ENCODE measurements at places on chromosomes 4 and X.
A peak's percentile ranks its signal among the peaks of the same experiment; 100 is the strongest.

DNA sequence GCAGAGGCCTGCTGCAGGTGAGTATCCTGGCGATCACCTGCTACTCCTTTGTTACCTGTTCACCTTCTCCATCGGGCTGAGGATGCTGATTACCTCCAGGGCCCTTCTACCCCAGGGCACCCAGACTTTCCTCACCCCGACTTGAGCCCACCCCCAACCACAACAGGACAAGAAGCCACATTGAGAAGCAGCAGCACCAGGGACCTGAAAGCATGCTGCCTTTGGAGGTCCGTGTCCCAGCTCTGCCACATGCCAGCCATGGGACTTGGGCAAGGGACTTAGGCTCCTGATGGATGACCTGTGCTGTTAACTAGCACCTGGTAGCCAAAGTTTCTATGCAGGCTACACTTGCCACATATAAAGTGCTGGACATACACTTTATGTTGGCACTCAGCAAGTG is 89.7 kb downstream of the CPZ start:
- no peak for DNase-seq

GRCh38 chr4:47929682-47930201 is 15.4 kb upstream of the NFXL1 start:
- DNase-seq: no peak

GRCh38 chr4:83075311-83076095 is 39.0 kb downstream of the PLAC8 start:
- DNase-seq: no peak

- DNase-seq: no peak
Measured at GRCh38 chr4:94548571-94548970, 96.8 kb downstream of the PDLIM5 start.

- DNase-seq: no peak
Measured at GRCh38 chr4:41587286-41587685, 49.3 kb downstream of the LIMCH1 start.

GRCh38 chrX:34238896-34239295 is 106.8 kb upstream of the FAM47A start:
- DNase-seq: no peak

GRCh38 chrX:66050140-66050569 is 10.3 kb upstream of the VSIG4 start:
- DNase-seq: no peak

GRCh38 chr4:15161439-15161838 is 159.2 kb downstream of the CPEB2 start:
- no peak for DNase-seq

DNA sequence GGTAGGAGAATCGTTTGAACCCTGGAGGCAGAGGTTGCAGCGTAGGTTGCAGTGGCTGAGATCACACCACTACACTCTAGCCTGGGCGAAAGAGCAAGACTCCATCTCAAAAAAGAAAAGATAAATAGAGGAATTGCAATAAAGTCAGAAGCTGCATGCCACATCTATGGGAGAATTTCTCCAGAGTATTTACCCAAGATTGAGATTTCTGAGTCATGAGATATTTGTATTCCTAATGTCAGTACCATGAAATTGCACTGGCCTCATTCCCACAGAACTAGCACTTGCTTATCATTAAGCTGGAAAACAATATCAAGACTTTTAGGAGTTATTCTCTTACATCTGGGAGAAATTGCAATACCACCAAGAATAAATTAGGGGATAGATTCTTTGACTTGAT is 37.4 kb downstream of the ASIC5 start:
- DNase-seq: no peak

GRCh38 chrX:135194684-135195083 is 23.5 kb upstream of the CT55 start:
- DNase-seq: no peak

DNA sequence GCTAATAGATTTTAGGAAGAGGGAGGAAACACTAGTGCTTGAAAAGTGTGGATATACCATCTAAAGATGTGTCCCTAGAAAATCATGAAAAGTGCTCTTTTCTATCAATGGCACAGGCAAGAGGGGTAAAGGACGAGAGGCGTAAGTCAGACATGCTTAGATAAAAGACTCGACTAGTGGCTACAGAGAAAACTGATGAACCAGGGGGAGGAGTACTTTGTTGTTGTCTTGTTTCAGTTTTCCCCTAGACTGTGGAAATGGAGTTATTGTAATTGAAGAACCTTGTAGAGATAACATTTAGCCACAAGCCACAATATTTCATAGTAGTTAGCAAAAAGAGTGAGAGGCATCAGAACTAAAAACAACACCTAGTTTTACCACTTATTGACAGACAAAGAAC is 21.4 kb downstream of the GALNTL6 start:
- no peak for DNase-seq

DNA sequence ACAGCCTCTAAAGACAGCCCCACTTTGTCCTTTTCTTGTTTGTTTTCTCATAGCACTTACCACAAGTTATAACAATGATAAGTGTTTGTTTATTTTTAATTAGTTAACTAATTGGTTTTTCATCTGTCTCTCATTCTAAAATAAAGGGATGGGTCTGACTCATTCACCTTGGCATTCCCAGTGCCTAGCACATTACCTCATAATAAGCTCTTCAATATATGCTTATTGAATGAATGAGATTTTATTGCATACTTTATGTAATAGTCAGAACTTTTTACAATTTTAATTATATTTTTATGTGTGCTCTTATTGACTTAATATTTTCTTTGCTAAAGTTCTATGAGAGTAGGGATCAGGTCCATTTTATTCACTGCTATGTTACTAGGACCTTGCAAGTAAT is 22.8 kb upstream of the PRKG2 start:
- no peak for DNase-seq

- DNase-seq: no peak
Measured at GRCh38 chr4:176453079-176453478, 133.3 kb downstream of the SPCS3 start.

- peak; percentile 71 for DNase-seq
Measured at GRCh38 chr4:108036213-108036612, 46.5 kb downstream of the HADH start.

- DNase-seq: peak; percentile 63
Measured at GRCh38 chrX:154398668-154399526, 720 bp downstream of the RPL10 start.

DNA sequence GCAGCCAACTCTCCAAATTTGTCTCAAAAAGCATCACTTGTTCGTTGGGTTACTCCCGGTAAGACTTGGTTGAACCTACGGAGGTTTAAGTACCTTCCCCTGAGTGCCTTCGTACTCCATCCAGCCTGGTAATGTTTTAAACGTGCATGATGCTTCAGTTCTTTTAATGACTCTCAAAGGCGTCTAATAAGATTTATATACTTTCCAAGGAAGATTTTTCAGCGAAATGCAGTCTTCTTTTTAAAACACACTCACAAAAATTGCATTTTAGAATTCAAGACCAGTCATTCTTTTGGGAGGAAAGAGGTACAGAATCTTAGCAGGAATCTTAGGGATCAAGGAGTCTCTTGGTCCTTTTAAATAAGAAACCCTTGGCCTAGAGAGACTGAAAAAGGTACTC is 430 bp upstream of the TRPC3 start:
- no peak for DNase-seq

DNA sequence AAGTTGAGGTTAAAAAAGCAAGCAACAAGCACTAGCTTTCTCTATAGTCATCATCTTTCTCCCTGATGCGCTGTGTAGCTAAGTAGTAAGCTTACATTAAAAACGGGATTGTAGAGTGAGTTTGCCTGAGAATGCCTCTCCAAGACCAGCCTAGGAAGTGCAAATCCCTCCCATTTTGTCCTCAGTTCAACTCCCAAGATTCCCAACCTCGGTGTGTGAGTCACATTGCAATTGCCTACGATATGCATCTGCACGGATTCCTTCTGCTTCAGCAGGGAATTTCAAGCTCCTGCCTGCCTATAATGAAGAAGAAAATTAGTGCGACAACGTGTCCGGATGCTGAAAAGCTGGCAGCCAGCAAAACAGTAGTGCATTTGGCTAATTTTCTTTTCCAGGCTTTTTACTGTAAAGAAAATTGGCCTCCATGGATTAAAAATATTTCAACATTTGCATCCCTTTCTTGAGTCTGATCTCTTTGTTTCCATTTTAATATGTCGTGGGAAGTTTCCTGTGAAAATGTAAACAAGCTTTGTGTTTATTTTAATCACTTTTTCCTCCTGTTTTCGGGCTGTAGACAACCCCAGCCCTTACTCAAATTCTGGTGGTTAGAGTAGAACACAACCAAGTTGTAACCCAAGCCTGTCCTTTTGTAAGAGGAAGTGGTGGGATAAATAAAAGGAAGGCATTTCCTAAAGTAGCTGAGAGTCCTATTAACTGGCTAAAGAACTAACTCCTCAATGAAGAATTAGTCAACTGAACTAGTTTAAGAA is 58.4 kb upstream of the TET2 start:
- DNase-seq: no peak

GRCh38 chr4:87073199-87074120 is 138.6 kb downstream of the AFF1 start:
- peak; percentile 59 for DNase-seq

- no peak for DNase-seq
Measured at GRCh38 chr4:154503598-154503997, 12.0 kb upstream of the DCHS2 start.

GRCh38 chrX:128599632-128600031 is 547.4 kb upstream of the ACTRT1 start:
- no peak for DNase-seq

DNA sequence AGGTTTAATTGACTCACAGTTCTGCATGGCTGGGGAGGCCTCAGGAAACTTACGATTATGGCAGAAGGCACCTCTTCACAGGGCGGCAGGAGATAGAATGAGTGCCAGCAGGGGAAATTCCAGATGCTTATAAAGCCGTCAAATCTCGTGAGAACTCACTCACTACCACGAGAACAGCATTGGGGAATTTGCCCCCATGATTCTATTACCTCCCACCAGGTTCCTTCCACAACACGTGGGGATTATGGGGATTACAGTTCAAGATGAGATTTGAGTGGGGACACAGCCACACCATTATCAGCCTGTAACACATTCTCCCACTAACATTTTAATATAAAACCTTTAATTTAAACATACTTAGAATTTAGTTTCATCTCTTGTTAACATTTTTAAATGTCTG is 144.7 kb upstream of the SMIM10 start:
- DNase-seq: no peak

- DNase-seq: no peak
Measured at GRCh38 chr4:6476893-6477292, 4.5 kb upstream of the PPP2R2C start.

All from stimulated activated CD4-positive, alpha-beta T cell treated with anti-CD3 and anti-CD28 coated beads, TNF-alpha, amount 100 ng/mL, for 48 hours (primary cell).